HuH-7.5 (cell line): ENCODE measurements at places on chromosomes 12 and 14.

DNA sequence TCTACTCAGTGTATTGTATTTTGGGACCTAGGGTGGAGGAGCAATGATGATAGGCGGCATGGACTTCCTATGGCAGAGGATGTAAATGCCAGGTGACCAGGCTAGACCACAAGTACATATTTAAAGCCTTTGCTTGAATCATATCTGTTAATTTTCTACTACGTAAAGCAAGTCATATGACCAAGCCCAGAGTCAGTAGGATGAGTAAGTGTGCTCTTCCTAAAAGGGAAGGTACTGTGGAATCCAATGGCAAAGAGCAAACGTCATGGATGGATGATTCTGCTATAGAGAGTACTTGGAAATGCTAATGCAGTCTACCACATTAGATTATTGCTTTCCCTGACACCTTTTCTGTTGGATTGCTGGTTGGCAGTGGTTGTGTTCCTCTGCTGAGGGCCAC lies 16.8 kb downstream of the GPATCH2L start:
- DNase-seq = no peak

DNA sequence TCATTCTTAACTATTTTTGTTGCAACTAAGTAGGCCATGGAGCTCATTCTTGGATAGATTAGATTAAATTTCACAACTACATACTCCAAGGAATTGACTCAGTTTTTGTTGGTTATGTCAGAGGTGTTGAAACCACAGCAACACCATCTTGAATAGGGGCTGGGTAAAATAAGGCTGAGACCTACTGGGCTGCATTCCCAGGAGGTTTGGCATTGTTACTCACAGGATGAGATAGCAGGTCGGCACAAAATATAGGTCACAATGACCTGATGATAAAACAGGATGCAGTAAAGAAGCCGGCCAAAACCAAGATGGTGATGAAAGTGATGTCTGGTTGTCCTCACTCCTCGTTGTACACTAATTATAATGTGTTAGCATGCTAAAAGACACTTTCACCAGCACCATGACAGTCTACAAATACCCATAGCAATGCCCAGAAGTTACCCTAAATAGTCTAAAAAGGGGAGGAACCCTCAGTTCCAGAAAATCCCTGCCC lies 20.9 kb downstream of the DMAC2L start:
- DNase-seq = no peak

GRCh38 chr14:29028973-29029582 lies 262.5 kb downstream of the FOXG1 start:
- DNase-seq = peak; percentile 3

- no peak for DNase-seq
These were observed 54.6 kb downstream of the FAM222A start for GRCh38 chr12:109767991-109768900.

DNA sequence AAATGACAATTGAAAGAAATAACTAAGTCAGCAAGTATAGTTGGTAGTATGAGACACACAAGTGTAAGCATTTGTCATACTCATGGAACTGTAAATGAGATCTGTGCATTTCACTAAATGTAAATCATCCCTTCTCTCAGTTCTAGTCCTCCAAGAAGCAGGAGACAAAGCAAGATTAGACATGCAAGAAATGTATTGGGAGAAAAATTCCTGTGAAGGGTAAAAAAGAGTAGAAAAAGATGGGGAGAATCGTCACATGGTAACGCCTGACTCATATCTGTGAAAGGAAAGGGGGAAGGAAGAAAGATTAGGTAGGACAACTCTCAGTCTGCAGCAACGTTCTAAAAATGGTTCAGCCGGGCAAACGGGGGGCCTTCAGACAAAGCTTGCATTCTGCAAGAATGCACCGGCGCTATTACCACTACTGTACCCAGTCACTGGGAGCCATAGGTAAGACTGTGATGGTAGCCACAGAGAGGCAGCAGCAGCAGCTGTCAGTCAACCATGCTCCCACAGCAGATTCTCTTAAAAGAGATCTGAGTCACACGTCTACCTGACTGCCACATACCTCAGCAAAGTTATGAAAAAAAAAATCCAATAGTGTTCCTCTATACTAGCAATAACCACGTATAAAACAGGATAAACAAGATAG lies 18.0 kb upstream of the RFX4 start:
- DNase-seq = no peak

GRCh38 chr12:77760271-77761025 lies 70.2 kb upstream of the NAV3 start:
- no peak for DNase-seq

DNA sequence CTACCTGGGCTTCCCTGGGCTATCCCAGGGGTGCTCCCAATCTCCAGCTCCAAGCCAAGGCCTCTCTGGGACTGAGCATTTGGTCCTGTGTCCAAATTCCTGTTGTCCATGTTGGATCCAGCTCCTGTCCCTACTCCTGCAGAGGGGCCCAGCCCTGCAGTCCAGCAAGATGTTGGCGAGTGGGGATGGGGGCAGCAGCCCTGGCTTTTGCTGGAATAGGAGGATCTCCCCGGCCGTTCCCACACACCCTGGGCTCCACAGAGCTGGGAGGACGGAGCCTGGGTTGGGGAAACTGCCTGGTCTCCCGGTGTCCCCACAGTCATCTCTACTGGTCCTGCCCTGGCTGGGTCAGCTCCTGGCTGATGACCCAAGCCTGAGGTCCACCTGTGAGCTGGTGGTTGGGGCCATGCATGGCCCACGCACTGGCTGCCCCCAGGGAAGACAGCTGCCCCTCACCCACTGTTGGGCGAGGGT lies 219.6 kb upstream of the C14orf180 start:
- no peak for DNase-seq

DNA sequence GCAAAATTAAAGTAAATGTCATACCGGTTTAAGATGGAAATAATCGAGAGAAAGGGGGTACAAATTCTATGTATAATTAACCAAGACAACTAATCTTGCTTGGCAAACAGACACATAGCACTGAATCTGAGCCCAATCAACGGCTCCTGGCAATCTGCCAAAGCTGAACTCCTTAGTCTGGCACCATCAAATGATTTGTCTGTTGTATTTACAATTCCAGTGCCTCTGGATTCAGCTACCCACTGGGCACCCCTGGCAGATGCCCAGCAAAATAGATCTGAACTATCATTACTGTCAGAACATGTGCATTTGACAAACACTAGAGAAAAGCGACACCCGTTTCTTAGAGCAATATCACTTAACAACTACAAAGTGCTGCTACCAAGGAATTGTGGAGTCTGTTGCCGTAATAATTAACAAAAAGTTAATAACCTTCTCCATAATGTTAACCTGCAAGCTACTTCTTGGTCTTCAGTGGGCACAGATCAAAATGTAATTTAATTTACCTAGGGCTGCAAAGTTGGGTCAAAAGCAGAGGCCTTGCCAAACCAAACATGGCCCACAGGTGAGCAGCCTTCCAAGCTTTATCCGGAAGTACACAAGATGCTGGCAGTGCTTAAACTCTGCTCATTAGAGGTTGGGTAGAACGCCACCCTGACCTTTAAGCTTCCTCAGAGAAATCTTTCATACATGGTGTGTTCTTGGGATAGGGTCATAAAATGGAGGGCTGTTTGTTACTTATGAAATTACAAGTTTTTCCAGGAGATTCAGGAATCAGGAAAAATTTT lies 7.6 kb downstream of the EGLN3 start:
- DNase-seq = no peak

DNA sequence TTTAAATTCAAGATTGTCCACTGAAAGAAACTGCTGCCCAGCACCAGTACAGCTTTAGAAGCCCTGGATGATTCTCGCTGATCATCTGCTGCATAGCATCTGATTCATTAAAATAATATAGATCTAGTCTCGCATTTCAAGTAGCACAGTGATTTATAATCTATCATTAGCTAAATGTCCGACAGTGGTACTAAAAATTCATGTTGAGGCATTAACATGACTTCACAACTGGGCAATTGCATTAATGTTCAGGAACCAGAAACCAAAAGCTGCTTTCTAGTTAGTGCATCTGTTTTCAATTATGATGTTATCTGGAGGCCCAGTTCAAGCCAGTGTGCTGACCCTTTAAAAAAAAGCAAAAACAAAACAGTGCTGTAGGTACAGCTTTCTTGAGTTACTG lies 1987.2 kb upstream of the SEL1L start:
- DNase-seq = no peak

DNA sequence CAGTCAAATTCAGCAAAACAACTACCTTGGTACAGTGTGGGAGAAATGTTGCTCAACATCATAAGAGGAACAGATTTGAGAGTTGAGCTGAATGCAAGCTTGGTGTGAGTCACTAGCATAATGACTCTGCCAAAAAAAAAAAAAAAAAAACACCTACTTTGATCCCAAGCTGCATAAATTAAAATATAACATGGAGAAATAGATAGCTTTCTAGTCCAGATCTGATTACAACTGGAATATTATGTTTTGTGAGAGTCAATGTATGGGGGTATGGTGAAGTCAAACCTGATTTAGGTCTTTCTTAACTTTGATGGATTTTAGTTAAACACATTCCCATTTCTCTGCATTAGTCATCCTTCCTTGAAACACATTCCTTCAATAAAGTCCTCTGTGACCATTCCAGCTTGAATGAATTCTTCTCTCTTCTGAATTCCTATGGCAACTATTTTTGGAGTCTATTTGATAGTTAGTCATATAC lies 188.1 kb downstream of the SLC5A8 start:
- no peak for DNase-seq

- DNase-seq = no peak
These were observed 9.8 kb downstream of the SUPT16H start for GRCh38 chr14:21373980-21374379.

DNA sequence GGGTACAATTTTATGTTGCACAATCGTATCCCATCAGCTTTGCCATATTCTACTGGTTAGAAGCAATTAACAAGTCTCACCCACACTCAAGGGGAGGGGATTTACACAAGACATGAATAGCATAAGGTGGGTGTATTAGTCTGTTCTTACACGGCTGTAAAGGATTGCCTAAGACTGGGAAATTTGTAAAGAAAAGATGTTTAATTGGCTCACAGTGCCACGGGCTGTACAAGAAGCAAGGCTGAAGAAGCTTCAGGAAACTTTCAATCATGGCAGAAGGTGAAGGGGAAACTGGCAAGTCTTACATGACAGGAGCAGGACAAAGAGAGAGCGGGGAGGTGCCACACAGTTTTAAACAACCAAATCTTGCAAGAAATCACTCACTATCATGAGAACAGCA lies 231.8 kb upstream of the AMIGO2 start:
- DNase-seq = no peak

GRCh38 chr14:59422069-59422881 lies 42.9 kb downstream of the GPR135 start:
- no peak for DNase-seq

GRCh38 chr12:30613119-30613830 lies 82.4 kb downstream of the IPO8 start:
- DNase-seq = no peak

DNA sequence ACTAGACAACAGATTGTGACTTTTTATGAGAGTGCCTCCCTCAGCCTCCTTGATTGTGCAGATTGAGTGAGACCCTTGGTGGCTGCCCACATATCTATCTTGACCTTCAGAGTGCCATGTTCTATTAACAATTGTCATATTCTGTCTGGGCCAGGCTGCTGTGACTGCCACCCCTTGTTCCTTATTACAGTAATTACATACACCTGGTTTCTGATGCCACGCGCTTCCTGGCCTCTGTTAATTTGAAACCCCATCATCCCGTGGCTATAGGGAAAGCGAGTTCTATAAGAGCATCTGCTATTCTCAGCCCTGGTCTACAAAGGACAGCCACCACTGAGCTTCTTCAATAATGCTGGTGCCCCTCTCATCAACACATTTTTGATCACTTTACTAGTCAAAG lies 228.7 kb downstream of the PCNX1 start:
- no peak for DNase-seq

- DNase-seq = no peak
These were observed 56.1 kb downstream of the CDC42BPB start for GRCh38 chr14:103001226-103001625.

GRCh38 chr12:6038160-6038559 lies 86.3 kb downstream of the VWF start:
- DNase-seq = peak; percentile 74

DNA sequence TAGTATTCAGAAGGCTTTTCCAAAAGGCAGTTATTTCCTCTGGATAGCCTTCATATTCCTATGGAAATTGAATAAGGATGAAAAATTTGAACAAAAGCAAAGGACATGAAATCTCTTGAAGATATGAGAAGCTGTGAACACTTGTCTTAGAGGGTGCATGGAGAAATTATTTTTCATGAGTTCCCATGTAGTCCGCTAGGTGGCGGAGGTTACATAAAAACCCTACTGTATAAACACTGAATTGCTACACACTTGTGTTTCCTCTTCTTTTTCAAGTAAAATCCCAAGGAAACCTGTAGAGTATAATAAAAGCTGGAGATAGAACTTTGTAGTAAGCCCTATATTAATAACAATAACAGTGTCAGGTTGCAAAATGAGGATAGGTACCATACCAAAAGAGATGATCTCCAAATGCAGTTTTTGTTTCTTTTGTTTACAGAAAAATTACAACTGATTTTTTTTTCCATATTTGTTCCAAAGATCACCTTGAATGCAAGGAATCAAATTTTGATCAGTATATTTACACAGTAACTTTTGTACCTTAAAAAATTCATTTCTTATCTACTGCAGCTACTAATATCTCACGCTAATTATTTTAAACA lies 37.8 kb upstream of the OR4E1 start:
- peak; percentile 13 for DNase-seq

DNA sequence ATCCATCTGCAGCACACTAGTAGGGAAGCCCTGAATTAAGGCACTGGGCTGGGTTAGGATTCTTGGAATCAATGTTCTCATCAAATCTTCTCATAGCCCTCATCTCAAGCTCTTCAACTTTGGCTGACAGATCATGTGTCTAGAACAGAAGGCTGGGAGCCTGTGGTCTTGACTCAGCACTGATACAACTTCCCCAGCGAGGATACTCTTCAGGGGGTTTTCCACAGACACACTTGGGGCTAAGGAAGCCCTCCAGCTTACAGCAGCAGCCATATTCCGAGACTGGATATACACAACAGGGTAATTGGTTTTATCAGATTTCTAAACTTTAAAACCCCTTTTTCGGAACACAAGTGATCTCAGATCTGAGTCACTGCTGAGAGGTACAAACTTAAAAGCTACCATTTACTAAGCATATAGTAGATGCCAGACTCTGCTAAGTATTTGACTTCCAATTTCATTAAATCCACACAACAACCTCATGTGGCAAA lies 3.5 kb downstream of the FMNL3 start:
- DNase-seq = no peak

GRCh38 chr14:91361233-91361811 lies 56.3 kb downstream of the CCDC88C start:
- peak; percentile 67 for DNase-seq

GRCh38 chr14:63470962-63471793 lies 72.0 kb downstream of the PPP2R5E start:
- peak; percentile 12 for DNase-seq

DNA sequence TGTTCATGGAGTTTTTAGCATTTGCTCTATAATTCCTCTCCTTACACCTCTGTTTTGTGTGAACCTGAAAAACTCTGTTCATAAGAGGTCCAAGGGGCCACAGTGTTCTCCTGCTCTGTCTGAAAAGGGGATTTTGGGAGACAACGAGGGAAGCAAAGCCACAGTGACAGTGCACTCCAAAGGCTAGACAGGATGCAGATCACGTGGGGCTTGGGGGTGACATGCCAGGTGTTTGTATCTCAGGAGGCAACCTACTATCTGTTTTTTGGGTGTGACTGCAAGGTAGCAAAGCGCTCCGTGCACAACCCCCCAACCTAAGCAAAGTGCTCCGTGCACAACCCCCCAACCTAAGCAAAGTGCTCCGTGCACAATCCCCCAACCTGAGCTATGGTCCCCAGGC lies 5.1 kb upstream of the CHD4 start:
- no peak for DNase-seq
